LHCN-M2 (cell line): ENCODE measurements at places on chromosomes 4 and X. TPM values are rescaled to one million over a fixed set of nuclear protein-coding genes. Genes with fewer than 3 reads are reported as not detected.

DNA sequence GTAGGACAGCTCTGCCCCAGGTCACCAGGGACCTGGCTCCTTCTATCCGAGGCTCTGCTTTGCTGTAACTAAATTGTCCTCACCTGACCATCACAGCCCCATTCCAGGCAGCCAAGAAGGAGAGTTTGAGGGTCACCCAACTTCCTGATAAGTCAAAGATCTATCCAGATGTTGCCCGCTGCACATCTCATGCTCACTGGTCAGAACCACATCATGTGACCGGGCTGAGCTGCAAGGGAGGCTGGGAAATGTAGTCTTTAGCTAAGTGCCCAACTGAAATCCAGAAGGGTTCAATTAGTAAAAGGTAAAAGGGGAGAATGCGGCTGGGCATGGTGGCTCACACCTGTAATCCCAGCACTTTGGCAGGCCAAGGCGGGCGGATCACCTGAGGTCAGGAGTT lies 18.4 kb downstream of the HMX1 start:
- no peak for DNase-seq

DNA sequence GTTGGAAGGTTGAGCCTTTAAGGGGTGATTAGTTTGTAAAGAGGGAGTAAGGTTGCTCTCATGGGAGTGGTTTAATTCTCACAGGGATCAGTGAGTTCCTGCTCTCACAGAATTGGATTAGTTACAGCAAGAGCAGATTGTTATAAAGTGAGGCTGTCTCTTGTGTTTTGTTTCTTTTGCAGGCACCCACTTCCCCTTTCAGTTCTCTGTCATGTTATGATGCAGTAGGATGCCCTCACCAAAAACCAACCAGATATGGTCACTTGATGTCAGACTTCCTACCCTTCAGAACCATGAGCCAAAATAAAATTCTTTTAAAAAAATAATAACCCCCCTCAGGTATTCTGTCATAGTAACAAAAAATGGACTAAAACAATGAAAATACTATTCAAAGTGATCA lies 19.9 kb upstream of the IGSF1 start:
- DNase-seq: no peak

- DNase-seq: no peak
These were observed 73.8 kb downstream of the CD38 start for GRCh38 chr4:15851969-15852368.

Gene GPC3
- not detected in 2 replicates for total RNA-seq

DNA sequence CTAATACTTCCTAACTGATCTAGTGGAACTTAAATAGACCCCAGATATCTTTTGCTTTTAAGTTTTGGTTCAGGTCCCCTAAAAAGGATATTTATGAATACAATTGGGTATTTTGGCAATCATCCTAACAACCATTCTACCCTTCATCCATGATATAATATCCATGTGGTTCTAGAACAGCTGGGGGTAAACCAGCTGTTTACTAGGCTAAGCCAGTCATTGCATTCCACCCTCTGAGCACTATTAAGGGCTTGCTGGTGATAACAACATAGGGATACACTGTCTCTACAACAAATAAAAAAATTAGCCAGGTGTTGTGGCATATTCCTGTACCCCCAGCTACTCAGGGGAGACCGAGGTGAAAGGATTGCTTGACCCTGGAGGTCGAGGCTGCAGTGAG lies 54.8 kb upstream of the MAPK10 start:
- DNase-seq: peak; percentile 30

- no peak for DNase-seq
These were observed 6.1 kb downstream of the TMA16 start for GRCh38 chr4:163500586-163500985.

DNA sequence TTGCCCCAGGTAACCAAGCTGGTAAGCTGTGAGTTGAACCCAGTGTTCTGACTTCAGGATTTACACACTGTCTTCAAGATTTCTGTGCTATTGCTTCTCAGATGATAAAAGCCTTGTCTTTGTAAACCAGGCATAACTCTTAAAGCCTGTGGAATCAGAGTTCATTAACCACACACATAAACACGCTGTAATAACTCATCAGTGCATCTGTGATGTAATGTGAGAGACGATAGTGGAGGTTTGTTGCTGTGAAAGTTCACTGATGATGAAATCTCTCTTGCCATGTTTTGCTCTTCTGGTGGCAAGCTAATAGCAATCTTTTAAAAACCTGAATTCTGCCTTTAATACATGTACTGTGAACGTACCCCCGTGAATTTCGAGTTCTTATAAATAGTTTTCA lies 41.5 kb downstream of the CLCN4 start:
- DNase-seq: no peak

- DNase-seq: no peak
These were observed 67.6 kb upstream of the TLL1 start for GRCh38 chr4:165805406-165805805.

Gene SLC10A3
- total RNA-seq: 48.8 and 57.7 TPM in 2 replicates

DNA sequence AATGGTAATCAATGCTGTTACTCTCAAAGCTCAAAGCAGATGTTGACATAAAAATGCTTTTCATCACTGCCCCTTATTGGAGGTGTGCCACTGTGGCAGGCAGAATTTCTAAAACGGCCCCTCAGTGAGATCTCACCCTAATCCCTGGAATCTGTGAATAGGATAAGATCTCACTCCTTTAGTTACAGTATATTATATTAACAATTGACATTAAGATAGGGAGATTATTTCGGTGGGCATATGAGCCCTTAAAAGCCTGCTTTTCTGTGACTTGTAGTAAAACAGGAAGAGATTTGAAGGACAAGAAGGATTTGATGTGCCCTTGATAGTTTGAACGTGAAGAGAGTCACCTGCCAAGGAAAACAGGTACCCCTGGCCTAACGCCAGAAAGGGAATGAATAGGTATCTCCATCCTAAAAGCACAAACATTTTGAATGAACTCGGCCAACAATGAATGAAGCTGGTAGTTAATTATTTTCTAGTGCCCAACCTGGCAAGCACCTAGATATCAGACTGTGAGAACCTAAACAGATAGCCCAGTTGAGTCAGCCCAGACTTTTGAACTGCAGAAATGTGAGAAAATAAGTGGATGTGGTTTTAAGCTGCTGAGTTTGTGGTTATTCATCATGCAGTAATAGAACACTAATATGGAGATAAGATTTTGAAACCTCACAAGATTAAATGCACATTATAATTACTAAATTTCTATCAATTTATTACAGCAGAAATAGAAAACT lies 881.6 kb downstream of the PCDH18 start:
- DNase-seq: peak; percentile 63

Gene MAGIX
- total RNA-seq: 3.8 and 4.0 TPM in 2 replicates

DNA sequence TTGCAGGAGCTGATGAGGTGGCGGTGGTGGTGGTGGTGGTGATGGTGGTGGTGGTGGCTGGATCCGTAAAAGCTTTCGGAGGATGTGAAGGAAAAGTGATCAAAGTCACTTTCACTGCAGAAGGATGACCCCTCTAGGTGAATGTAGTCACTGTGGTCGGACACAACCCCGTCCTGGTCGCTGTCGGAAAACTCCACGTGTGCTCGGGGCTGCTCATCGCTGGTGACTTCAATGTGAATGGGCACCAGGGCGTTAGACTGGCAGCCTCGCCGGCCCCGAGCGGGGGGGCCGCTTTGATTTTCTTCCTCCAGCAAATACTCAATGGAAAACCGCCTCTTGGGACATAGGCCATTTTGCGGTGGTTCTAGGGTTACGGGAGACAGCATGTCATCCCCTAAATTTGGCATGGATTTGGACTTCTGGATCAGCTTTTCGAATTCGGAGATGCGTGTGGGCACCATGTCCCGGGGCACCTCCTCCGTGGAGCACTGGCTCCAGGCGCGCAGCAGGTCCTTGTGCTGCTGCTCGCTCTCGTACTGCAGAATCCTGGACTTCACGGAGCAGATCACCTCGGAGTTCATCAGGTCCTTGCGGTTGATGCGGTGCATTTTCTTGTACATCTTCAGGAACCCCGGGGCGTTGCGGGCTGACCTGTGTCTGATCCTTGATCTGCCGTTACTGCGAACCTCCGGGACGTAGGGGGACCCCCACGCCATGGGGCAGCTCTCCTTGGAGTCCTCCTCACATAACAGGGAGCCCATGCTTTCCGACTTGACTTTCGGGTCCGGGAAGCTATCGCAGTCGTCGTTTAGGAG lies 88.3 kb upstream of the PDLIM3 start:
- DNase-seq: no peak

Gene ZNF280C
- total RNA-seq: 6.2 and 7.7 TPM in 2 replicates

Gene KLHL4
- total RNA-seq: 11.7 and 16.0 TPM in 2 replicates

DNA sequence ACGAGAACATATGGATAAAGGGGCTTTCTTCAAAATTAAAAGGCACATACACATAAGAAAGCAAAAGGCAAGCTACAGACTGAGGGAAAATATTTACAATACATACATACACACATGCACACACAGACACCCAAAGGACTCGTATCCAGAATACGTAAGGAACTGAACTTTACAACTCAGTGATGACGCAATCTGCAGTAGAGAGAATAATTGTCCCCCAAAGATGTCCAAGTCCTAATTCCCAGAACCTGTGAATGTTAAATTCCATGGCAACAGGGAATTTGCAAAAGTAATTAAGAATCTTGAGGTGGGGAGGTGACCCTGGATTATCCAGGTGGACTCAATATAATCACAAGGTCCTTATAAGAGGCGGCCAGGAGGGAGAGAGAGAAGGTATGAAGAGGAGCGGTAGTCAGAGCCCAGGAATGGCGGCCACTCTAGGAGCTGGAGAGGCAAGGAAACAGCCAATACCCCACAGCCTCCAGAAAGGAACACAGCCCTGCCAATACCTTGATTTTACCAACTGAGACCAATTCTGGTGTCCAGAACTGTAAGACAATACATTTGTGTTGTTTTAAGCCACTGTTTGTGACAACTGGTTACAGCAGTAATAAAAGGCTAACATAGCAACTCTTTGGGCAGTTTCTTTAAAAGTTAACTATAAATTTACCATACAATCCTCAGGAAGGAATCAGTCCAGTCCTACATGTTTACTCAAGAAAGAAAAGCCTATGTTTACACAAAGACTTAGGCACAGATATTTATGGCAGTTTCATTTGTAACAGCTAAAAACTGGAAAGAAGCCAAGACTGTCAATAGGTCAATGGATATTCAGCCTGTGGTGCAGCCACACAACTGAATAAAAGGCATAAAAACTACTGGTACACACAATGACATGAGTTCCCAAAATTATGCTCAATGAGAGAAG lies 27.3 kb upstream of the STS start:
- peak; percentile 63 for DNase-seq

DNA sequence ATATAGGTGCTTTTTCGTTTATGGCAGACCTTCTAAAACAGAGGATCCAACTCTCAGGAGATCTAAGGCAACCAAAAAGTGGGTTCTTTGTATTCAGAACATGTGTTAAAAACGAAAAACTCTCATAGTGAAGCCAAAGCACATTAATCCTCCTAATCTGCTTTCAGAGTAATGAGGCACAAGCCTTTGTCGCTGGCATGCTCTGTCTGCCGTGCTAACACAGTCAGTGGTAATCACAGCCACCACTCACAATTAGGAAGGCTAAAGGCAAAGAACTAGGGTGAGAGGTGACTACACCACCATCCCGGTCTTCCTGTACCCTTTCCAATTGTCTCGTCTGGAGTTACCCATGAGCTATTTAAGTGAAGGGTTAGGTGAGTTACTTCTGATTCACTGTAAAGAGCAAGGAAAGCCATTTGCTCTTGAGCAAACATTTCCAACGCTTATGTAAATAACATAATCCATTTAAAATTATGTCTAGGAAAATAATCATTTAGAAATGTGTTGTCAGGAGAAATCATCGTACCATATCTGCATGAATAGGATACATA lies 40.7 kb downstream of the NPY2R start:
- DNase-seq: no peak
